Left cardiac atrium (tissue), 4 donors: ENCODE measurements at places on chromosomes 3 and 15. TPM values are rescaled to one million over a fixed set of nuclear protein-coding genes. Genes with fewer than 3 reads are reported as not detected.

ISLR2 gene
- 1.9 TPM for total RNA-seq

C3orf20 gene
- total RNA-seq = 0.10 TPM

KBTBD13 gene
- 5.2 TPM for total RNA-seq

PPARG gene
- total RNA-seq = 57.2 TPM

CHRFAM7A gene
- 1.8 TPM for total RNA-seq

CYP8B1 gene
- total RNA-seq = not detected

AZI2 gene
- 48.7 TPM for total RNA-seq

TUSC7 gene
- not detected for total RNA-seq

HIGD2B gene
- not detected for total RNA-seq

ROPN1 gene
- 0.29 TPM for total RNA-seq

C2CD4B gene
- total RNA-seq = 3.1 TPM

DNAJA4 gene
- total RNA-seq = 116 TPM

ACAP2 gene
- total RNA-seq = 25.3 TPM

AADACL2 gene
- total RNA-seq = not detected

IQCF5 gene
- total RNA-seq = not detected

NR2E3 gene
- total RNA-seq = not detected

AMT gene
- 14.9 TPM for total RNA-seq

SPTBN5 gene
- total RNA-seq = 2.5 TPM

GOLGA8G gene
- total RNA-seq = not detected

SLC22A14 gene
- total RNA-seq = 0.13 TPM

APEH gene
- 82.6 TPM for total RNA-seq

TMC3 gene
- not detected for total RNA-seq
